Lower leg skin (tissue), 4 donors: ENCODE measurements at places on chromosomes 5 and 9. TPM values are rescaled to one million over a fixed set of nuclear protein-coding genes. Genes with fewer than 3 reads are reported as not detected.

The RICTOR gene
- 21.7 TPM for total RNA-seq

The FGD3 gene
- total RNA-seq = 3.6 TPM

The ERMP1 gene
- 21.9 TPM for total RNA-seq

The GNG10 gene
- 9.8 TPM for total RNA-seq

The PLAC8L1 gene
- total RNA-seq = not detected

The OR13C4 gene
- not detected for total RNA-seq

DNA sequence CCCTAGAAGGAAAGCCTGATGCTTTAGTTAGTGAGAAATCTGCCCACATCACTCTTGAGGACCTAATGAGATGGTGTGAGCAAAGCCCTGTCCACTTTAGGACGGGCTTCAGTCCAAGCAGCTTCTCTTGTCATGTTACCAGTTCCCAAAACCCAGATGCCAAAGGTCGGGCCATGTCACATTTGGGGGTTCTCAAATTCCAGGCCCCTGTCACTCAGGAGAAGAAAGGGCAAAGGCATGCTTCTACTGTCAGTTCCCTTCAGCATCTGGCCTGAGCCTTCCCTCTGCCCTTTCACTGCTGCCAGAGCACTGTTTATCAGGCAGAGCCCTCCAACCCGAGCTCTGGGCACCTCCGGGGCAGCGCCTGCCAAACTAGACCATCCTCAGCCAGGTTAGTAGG is 556.0 kb downstream of the BNC2 start:
- DNase-seq = peak; percentile 64

DNA sequence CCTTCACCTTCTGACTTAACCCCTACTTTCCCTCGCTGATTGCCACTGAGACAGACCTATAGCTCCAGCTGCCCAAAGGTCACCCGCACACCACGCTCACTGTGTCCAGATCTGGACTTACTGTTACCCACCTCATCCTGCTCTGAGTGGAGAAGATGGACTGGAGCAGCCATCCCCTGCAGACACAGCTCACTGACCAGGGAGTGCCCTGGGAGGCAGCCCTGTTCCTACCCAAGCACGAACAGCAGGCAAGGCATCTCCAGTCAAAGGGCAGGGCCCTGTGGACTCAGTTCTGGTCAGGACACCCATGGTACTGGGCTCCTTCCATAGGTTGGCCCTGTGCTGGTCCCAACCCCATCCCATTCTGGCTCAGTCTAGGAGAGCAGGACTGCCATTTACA is 9.5 kb upstream of the BARX1 start:
- DNase-seq = no peak

DNA sequence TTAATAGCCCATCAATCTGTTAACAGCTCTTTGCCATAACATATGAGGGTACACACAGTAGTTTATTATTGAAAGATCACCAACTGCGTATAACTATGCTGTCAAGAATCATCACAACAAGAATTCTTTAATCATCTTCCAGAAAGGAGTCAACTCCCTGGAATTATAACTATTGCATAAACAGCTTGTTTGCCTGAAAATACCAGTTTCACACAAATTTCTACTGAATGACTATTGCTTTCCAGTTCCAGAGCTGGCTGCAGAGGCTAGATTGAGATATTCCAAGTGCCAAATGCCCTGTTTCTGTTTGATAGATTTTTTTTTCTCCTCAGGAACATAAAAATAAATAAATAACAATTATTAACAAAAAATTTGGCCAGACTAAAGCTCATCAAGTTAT is 444.7 kb downstream of the TLE1 start:
- no peak for DNase-seq

GRCh38 chr9:27110181-27110580 is 1.2 kb downstream of the TEK start:
- no peak for DNase-seq

- peak; percentile 76 for DNase-seq
Observed at GRCh38 chr5:9544502-9545135, 1.3 kb downstream of the SEMA5A start.

DNA sequence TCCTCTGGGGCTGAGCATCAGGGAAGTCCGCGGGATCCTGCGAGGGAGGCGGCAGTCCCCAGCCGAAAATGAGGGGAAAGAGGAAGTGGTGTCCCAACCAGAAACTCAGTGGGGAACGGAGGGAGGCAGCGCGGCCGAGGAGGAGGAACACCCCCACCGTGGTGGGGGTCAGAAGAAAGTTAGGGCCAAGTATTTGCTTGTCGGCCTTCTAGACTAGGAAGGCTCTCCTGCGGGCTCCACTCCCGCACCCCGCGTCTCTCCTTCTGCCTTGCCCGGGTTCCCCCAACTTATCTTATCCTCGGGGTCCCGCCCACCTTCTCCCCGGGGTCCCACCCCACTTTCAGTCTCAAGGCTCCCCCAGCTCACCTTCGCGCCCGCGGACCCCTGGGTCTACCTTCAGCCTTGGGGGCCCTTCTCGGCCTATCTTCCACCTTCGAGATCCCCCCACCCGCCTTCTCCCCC is 557 bp upstream of the PHF2 start:
- DNase-seq = peak; percentile 51

DNA sequence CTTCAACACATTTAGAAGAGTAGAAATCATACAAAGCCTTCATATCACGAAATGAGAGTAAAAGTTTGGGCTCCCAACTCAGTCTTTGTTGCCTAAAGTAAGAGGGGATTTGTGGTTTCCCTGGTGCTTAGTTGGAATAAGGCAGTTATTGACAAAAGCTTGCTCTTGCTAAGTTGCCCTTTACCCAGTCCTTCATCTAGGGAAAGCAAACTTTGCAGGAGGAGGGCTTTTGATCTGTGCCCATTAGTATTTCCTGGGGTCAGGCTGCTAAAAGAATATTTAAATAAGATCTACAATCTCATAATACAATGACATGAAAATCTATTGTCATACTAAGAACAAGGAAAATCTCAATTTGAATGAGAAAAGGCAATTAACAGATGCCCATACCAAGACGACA is 84.1 kb upstream of the ACO1 start:
- no peak for DNase-seq

DNA sequence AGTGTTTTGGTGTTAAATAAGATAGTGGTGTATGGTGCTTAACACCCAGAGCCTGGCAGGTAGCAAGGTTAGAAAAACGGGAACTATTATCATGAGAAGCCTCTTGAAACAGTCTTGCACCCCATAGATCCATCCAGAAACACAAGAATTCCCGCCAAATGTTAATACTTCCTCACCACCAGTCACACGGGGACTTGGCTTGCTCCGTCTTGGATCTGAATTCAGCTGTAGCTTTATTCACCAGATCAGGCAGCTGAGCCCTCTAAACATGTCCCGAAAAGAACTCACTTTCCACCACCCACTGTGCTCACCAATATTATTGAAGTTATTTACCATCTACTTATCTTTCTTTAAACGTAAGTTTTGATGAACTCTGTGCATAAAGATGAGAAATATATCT is 101.6 kb upstream of the PTPN3 start:
- DNase-seq = no peak

- no peak for DNase-seq
Observed at GRCh38 chr9:36764364-36765076, 191.8 kb downstream of the MELK start.

DNA sequence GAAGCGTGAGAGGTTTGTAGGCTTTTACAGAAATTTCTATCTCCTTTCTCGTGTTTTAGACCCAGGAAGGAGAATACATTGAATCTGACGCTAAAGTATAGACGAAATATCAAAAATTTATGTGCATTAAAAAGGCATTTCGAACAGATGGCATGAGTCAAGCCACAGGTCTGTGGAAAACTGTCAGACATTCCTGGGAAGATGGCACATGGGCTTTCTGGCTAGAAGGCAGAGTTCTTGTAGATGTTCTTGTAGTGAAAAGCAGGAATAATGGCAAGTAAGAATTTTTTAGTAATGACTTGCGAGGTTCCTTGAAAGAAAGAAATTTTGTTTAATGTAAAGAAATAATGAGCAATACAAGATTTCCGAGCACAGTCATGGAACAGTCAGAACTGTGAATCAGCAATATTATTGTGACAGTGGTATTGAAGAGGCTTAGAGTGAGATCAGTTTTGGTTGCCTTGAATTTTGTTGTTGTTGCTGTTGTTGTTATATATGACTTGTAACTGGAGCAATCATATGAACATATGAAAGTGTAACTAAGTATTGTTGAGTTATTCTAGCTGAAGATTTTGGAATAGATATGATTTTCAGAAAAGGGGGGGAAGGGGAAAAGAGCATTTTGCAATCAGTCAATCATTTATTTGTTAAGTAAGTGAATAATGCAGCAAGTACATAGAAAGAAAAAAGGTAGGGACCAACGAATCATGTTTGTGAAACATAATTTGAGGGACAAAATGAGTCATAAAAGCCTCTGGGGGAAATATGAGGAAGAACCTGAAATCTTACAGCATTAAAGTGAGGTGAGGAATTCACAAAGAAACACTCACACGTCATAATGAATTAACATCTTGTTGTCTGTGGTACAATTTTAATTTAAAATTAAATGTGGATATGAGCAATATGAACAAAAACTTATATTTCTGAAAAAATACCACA is 339.0 kb upstream of the CTNND2 start:
- no peak for DNase-seq

DNA sequence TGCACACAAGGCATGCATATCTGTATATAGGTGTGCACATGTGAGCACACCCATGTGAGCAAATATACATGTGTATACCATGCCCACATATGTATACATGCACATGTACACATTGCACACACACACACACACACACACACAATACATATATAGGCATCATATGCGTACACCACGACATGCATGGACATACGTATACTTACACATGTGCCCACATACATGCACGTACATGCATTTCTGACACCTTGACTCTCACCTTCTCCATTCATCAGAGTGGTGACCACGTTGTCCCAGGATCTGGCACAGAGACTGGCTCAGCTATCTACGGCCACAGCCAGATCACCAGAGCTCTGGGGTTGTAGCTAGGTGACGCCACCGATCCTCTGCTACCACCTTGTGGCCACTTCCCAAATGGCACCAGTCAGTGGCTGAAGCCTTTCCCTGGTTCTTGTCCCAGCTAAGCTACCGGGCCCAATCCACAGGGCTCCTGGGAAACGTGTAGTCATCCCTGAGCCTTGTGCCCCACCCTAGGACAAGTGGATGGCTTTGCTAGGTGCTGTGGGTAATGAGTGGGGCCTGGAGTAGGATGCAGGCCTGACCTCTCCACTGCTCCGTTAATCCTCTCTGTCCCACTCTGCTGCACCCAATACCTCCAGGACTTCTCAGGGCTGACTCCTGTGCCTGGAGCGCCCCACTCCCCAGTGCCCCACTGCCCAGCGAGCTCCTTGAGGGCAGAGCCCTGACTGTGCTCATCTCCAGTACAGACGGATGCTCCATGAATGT is 194.4 kb downstream of the RGS3 start:
- peak; percentile 80 for DNase-seq

GRCh38 chr5:157554179-157555036 is 21.2 kb downstream of the ADAM19 start:
- DNase-seq = no peak

GRCh38 chr5:150001660-150002486 is 1.3 kb downstream of the HMGXB3 start:
- DNase-seq = no peak

DNA sequence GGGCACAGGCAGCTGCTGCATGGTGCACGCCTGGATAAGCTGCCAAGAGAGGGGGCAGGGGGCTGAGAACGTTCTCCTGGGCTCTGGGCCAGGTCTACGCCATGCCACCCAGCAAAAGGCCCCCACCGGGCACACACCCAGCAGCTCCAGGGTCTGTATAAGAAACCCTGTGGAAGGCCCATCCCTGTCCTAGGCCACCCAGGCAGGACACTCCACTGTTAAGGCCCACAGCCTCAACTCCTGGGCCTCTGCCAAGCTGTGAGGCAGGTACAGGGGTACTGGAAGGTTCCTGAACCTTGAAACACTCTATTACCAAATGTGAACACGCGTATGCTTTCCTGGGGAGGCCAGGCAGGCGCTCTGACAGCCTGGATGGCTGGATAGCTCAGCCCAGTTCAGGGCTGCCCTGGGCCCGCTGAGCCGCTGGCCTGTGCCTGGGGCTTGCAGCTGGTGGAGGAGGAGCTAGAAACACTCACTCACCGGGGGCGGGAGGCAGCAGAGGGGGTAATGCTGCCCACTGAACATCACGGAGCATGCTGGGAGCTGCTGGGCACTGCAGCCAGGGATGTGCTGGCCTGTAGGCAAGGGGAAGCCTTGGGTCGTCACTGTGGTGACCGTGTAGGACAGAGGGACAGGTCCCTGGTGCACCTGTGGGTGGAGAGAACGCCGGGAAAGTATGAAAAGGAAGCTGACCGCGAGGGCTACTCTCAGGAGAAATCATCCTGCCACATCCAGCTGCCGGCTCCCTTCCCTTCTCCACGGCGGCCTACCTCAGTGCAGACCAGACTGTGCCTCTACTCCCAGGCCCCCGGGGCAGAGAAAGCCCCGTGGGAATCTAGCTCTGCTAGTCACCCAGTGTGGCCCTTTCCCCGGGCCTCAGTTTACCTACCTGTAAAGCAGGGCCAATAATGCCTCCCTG is 6.0 kb downstream of the RNF44 start:
- DNase-seq = no peak

DNA sequence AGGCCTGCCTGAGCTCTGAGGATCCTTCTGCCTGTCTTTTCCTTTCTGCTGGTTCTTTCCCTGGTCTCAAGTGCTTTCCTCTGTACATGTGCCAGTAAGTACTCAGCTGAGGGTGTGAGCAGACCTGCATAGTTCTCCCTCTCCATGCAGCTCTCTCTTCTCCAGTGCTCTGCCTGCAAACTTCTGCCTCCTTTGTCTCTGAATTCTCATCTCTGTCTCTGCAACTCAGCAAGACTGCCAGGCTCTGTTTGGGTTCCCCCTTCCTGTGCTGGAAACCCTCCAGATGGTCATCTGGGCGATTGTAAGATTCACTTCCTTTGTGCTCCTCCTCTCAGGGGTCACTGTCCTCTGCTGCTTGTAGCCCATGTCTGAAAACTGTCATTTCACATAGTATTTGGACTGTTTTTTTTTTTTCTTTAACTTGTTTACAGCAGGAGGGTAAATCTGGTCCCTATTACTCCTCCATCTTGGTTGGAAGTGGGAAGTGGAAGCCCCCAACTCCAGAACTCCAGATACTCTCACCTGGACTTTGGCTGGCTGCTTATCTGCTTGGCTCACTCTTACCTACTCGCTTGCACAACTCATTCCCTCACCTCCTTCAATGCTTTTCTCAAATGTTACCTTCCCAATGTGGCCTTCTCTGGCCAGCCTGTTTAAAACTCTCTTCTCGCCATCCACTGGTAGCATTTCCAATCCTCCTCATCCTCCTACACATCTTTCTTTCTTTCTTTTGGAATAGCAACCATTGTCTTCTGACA is 175.3 kb upstream of the TBC1D2 start:
- DNase-seq = peak; percentile 21

GRCh38 chr5:82386576-82386975 is 108.4 kb upstream of the RPS23 start:
- no peak for DNase-seq

DNA sequence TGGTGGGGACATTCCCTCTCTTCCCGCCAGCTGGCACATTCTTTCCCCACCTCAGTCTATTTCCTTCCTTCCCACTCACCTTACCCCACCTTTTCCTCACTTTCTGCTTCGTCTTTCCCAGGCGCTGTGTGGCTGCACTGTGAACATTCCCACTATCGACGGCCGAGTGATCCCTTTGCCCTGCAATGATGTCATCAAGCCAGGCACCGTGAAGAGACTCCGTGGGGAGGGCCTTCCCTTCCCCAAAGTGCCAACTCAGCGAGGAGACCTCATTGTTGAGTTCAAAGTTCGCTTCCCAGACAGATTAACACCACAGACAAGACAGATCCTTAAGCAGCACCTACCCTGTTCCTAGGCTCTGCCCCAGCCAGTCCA is 7.3 kb downstream of the DNAJB5 start:
- no peak for DNase-seq

GRCh38 chr5:145778144-145778900 is 56.8 kb downstream of the PRELID2 start:
- no peak for DNase-seq
